PC-9 (cell line): ENCODE measurements at places on chromosomes 3 and 15. TPM values are rescaled to one million over a fixed set of nuclear protein-coding genes. Genes with fewer than 3 reads are reported as not detected.

- no peak overlapping the region for H3K4me3 ChIP-seq
- no peak overlapping the region for H3K27ac ChIP-seq
- H3K36me3 ChIP-seq = no peaks in the 10 kb centered on the region
- H3K27me3 ChIP-seq = no peaks in the 10 kb centered on the region
Measured at GRCh38 chr3:188796122-188796631, 375.6 kb upstream of the TPRG1 start.

- no peaks in the 10 kb centered on the region for H3K36me3 ChIP-seq
- DNase-seq = no peak
- no peaks in the 10 kb centered on the region for H3K4me1 ChIP-seq
- H3K27ac ChIP-seq = no peak overlapping the region
- no peak overlapping the region for H3K4me3 ChIP-seq
- H3K27me3 ChIP-seq = no peaks in the 10 kb centered on the region
Measured at GRCh38 chr15:66523926-66524325, 18.8 kb downstream of the ZWILCH start.

DNA sequence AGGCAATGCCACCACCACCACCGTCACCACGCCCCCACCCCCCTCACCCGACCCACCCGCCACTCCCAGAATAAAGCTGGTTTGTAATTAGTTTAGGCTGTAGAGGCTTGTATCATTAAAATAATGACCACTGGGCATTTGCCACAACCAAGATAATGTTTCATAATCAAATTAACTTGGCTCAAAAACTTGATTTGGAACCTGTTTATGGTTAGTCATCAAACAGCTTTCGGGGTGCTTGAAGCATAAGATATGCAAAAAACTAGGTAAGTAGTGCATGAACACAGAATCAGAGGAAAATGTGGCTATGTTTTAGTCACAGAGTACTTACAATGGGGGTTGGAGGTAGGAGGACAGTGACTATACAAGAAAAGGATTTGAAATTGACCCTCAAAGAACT is 115.1 kb downstream of the FHIT start:
- H3K27ac ChIP-seq = no peak overlapping the region
- H3K4me1 ChIP-seq = no peaks in the 10 kb centered on the region
- H3K4me3 ChIP-seq = no peak overlapping the region
- DNase-seq = no peak

DNA sequence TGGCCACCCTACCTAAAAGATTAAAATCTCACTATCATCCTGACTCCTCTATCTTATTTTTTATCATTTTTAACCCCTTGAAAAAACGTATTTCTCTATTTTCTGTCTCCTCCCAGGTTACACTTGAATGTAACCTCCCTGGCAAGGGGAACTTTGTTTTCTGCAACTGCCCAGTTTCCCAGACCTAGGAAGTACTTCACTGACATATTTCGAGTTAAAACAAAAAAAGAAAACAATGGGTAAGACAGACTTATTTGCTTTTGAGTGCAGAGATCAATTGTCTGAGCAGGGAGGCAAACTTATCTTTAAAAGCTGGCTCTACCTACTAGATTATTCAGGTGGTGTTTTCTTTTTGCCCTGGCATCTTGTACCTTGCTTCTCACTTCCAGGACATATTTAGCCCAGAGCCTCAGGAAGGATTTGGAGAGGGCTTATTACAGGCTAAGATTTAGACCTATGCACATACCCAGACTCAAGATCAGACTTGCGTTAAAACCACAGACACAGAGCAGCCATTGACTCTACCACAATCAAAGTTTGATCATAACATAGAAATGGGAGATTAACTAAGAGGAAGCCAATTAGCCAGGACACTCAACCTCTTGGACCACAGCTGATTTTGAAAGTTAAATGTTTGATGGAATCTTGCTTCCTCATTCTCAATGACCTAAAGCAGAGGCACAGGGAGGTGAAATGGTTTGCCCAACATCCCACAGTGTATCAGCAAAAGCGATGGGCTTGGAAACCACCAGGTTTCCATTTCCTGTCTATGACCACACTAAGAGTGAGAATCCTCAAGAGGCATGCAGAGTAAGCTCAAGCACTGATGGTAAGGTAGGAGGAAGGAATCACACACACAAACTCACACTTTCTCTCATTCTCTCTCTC is 169.5 kb upstream of the THBS1 start:
- H3K27ac ChIP-seq = no peak overlapping the region
- H3K4me1 ChIP-seq = no peaks in the 10 kb centered on the region
- H3K36me3 ChIP-seq = no peaks in the 10 kb centered on the region
- no peak overlapping the region for H3K4me3 ChIP-seq
- H3K27me3 ChIP-seq = no peaks in the 10 kb centered on the region

The NANOGP8 gene
- total RNA-seq = not detected in 2 replicates

DNA sequence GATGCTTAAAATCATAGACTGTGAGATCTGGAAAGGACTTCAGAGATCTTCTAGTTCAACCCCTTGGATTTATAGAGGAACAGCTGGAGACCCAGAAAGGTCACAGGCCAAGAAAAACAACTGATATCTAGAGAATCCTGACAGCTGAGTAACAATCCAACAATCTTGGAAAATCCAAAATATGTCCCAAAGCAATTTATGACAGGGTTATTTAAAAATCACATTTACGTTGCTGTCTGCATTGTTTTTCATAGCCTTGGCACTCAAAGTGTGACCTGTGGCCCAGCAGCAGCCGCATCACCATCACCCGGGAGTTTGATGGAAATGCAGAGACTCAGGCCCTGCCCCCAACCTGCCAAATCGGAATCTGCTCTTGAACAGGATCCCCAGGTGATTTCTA is 78.8 kb downstream of the FBN1 start:
- DNase-seq = no peak
- peaks cover 23% of the 10 kb centered on the region for H3K4me1 ChIP-seq
- peak overlapping the region; percentile 43 for H3K27ac ChIP-seq
- H3K4me3 ChIP-seq = no peak overlapping the region

DNA sequence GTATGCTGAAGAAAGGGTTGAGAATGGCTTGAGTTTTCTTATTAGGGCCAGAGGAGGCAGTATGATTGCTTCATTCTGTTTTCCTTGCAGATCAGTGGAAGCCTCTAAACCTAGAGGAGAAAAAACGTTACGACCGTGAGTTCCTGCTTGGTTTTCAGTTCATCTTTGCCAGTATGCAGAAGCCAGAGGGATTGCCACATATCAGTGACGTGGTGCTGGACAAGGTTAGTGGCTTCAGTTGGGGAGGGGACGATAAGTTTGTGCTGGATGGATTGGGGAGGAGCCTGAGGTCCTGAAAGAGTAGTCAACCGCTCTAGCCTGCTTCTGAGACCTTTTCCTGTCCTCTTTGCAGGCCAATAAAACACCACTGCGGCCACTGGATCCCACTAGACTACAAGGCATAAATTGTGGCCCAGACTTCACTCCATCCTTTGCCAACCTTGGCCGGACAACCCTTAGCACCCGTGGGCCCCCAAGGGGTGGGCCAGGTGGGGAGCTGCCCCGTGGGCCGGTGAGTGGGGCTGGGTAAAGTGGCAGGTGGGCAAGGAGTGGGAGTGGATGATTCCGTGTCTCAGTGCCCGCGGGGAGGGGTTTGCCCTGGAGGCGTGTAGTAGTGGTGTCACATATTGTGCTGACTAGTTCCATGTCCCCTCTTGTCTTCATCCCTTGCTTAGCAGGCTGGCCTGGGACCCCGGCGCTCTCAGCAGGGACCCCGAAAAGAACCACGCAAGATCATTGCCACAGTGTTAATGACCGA is 8.5 kb downstream of the EIF4G1 start:
- peaks cover 27% of the 10 kb centered on the region for H3K4me1 ChIP-seq
- no peaks in the 10 kb centered on the region for H3K27me3 ChIP-seq
- no peak overlapping the region for H3K4me3 ChIP-seq
- no peak for DNase-seq

DNA sequence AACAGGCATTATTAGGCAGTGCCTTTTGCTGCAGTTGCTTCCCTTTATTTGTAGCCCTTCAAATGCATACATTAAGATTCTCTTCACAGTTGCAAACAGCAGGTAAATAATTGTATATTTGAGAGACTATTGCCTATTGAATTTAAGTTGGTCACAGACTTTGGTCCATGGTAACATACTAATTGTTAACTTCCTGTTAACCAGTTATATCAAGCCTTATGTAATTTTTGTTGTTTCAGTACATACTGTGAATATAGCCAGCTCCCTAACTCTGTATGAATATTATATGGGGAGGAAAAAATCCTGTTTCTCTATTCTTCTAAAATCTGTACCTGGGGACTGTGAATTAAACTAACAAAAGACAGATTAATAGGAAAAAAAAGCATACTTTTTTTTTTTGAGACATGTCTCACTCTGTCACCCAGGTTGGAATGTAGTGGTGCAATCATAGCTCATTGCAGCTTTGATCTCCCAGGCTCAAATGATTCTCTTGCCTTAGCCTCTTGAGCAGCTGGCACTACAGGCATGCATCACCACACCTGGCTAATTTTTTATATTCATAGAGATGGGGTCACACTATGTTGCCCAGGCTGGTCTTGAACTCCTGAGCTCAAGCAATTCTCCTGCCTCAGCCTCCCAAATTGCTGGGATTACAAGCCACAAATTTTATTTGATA is 53.2 kb downstream of the CHL1 start:
- no peak overlapping the region for H3K4me3 ChIP-seq
- H3K27me3 ChIP-seq = no peaks in the 10 kb centered on the region
- no peak overlapping the region for H3K27ac ChIP-seq
- DNase-seq = no peak
- H3K4me1 ChIP-seq = no peaks in the 10 kb centered on the region

DNA sequence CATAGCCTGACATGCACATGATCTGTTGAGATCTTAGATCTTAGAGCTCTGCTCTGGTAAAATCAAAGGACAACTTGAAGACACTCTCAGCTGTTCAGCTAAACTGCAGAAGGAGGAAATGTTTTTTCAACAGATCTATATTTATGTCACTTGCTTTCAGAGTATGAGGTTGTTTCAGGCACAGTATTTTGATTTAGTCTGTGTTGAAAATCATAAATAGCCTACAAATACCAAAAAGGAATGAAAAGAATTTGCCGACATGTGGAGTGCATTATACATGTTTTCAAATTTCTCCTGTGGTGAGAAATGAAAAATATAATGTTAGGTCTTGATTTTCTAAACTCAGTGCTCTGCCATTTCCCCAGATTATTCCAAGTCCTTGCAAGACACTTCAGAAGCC is 1118.4 kb downstream of the TBL1XR1 start:
- H3K36me3 ChIP-seq = no peaks in the 10 kb centered on the region
- no peaks in the 10 kb centered on the region for H3K4me1 ChIP-seq
- no peak overlapping the region for H3K4me3 ChIP-seq

- H3K4me3 ChIP-seq = no peak overlapping the region
- no peak overlapping the region for H3K27ac ChIP-seq
- no peak for DNase-seq
- no peaks in the 10 kb centered on the region for H3K4me1 ChIP-seq
Measured at GRCh38 chr3:50408443-50408944, 49.2 kb upstream of the TMEM115 start.

The CTXN2 gene
- total RNA-seq = not detected in 2 replicates

DNA sequence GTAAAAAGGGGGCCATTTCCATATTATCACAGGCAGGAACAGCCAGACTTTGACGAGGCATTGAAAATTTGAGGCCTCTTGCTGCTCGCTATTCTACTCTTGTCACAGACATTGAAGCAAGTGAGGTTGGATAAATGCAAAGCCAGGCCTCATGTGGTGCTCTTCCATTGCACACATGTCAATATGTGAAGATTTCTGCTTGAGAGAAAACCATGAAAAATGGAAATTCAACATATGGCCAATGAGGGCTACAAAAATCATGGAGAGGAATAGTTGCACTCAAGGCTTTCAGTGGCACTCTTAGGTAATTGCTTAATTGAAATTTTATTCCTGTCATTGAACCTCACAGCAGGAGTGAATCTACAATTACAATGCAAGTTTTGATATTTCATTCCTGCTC is 185.6 kb upstream of the MBNL1 start:
- H3K27ac ChIP-seq = no peak overlapping the region
- no peaks in the 10 kb centered on the region for H3K36me3 ChIP-seq
- no peak for DNase-seq
- H3K4me1 ChIP-seq = no peaks in the 10 kb centered on the region
- no peaks in the 10 kb centered on the region for H3K27me3 ChIP-seq

The SAMMSON gene
- not detected in 2 replicates for total RNA-seq

- H3K36me3 ChIP-seq = no peaks in the 10 kb centered on the region
- no peak overlapping the region for H3K27ac ChIP-seq
- no peaks in the 10 kb centered on the region for H3K27me3 ChIP-seq
- no peak overlapping the region for H3K4me3 ChIP-seq
- no peaks in the 10 kb centered on the region for H3K4me1 ChIP-seq
Measured at GRCh38 chr3:38114875-38115644, 21.9 kb downstream of the ACAA1 start.

GRCh38 chr3:130925628-130926027 is 31.7 kb downstream of the ATP2C1 start:
- no peak for DNase-seq
- H3K27ac ChIP-seq = no peak overlapping the region
- H3K4me3 ChIP-seq = no peak overlapping the region
- H3K36me3 ChIP-seq = no peaks in the 10 kb centered on the region
- no peaks in the 10 kb centered on the region for H3K27me3 ChIP-seq

- no peaks in the 10 kb centered on the region for H3K27me3 ChIP-seq
- no peaks in the 10 kb centered on the region for H3K4me1 ChIP-seq
- no peak overlapping the region for H3K27ac ChIP-seq
- H3K4me3 ChIP-seq = no peak overlapping the region
Measured at GRCh38 chr3:71541313-71541712, 42.2 kb downstream of the FOXP1 start.

The SLC15A2 gene
- 1.1 and 2.8 TPM in 2 replicates for total RNA-seq

The RCCD1 gene
- 51.4 and 51.5 TPM in 2 replicates for total RNA-seq

DNA sequence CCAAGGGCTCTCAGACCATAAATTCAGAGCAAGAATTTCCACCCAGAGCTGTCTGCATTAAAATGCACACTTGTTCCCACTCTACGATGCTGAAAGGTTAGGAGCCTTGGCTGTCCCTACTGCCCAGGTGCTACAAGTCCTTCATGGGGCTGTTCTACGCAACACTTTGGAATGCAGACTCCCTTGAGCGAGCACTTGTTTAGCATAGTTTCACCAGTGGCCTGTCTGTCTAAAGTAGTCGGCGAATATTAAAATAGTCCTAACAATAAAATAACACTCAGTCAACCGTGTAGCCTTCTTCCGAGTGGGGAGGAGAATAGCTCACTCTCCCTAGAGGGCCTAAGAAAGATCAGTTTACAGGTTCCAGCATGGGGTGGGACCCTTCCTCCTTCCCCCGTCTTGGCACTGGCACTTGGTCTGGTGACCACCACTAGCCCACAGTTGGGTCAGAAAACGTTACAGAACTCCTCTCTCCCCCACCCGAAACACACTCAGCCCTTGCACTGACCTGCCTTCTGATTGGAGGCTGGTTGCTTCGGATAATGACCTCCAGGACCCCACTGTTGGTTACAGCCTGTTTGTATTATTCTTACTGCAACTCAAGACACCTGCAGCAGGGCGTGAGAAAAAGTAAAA is at the start of gene CLDN16:
Gene CLDN16, plus strand, starts transcription at position 586 of the 636 bp plus-strand sequence. CDS start 167 bp downstream, outside the sequence.
- no peak within 1 kb of the TSS; the same call in 1 of the 2 replicates for H3K4me3 ChIP-seq
- H3K27ac ChIP-seq = peak within 1 kb of the TSS; percentile 96
- H3K4me1 ChIP-seq = peaks cover 36% of the 10 kb centered on the region

DNA sequence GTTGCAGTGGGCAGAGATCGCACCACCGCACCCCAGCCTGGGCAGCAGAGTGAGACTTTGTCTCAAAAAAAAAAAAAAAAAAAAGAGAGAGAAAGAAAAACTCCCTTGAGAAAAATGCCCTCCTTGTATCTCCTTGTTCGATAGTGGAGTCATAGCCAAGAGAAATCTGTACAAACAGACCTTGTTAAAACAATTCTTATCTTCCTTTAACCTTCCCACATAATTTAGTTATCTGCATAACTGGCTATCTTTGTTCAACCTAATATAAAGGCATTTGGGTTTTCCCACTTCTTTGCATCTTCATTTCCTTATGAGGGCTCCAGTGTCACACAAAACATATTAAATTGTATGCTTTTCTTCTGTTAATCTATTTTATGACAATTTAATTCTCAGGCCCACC is 65.1 kb upstream of the ATP11B start:
- no peaks in the 10 kb centered on the region for H3K36me3 ChIP-seq
- no peak overlapping the region for H3K4me3 ChIP-seq
- DNase-seq = no peak
- H3K27me3 ChIP-seq = no peaks in the 10 kb centered on the region

The ACOX2 gene
- 2.8 and 3.5 TPM in 2 replicates for total RNA-seq
